ENCODE measurements at places on chromosomes 12 and 14.

- DNase-seq = no peak
Measured at GRCh38 chr12:75960086-75960910, 71.3 kb downstream of the PHLDA1 start.

GRCh38 chr14:85421186-85421877 lies 108.6 kb upstream of the FLRT2 start:
- DNase-seq = peak; percentile 52

DNA sequence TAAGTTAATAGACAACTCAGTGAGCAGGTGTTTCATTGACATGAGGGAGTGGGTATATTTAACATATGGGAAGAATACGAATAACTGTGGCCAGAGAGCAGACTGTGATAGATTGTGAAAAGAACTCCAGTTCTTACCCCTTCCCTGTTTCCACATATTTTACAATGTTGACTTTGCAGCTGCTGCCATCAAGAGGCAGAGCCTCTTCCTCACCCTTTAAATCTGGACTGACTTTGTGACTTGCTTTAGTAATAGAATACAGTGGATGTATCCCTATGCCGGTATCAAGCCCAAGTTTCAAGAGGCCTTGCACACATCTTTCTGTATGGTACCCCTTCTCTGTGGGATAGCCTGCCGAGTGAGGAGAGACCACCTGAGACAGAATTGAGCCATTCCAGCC lies 356.7 kb downstream of the ETNK1 start:
- no peak for DNase-seq

GRCh38 chr14:24364841-24365240 lies 3.1 kb upstream of the NFATC4 start:
- DNase-seq = no peak

- DNase-seq = peak; percentile 56
Measured at GRCh38 chr14:81303258-81303935, 82.6 kb upstream of the GTF2A1 start.

- DNase-seq = no peak
Measured at GRCh38 chr12:64883264-64884163, 59.1 kb downstream of the TBC1D30 start.

DNA sequence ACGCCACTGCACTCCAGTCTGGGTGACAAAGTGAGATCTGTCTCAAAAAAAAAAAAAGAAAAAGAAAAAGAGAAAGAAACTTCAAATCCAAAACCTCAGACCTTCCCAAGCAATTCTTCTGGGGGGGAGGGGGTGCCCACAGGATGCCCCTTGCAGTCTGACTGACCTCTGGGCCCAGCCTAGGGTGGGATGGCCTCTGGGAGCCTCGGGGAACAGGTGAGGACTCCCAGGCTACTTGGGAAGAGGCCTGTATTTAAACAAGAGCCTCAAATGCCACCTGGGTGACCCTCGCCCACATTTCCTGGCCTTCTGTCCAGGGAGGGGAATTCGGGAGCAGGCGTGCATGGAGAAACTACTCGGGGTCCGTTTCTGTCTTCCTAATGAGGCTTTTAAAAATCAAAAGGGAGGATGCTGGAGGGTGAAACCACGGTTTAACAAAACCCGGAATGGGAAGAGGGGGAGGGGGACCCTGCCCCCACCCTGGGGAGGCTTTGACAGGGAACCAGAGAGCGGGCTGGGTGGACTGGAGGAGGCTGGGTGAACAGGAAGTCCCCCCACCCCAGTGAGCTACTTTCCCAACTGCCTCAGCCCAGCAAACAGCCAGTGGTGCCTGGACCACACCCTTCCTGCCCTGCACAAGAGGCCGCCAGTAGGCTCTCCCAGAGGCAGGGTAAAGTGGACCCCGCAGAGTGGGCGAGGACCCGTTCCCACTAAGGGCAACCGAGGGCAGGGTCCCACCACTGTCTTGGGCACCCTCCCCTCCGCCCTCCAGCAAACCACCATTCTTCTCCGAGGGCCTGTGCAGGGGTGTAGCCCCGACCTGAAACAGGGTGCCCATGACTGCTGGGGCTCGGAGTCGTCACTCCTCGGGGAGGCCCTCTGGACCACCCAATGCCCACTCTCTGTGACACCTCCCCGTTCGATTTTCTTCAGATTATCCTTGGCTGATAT lies 1.5 kb upstream of the FBRSL1 start:
- DNase-seq = peak; percentile 38

- DNase-seq = no peak
Measured at GRCh38 chr12:12946686-12947355, 5.1 kb downstream of the GPRC5D start.

DNA sequence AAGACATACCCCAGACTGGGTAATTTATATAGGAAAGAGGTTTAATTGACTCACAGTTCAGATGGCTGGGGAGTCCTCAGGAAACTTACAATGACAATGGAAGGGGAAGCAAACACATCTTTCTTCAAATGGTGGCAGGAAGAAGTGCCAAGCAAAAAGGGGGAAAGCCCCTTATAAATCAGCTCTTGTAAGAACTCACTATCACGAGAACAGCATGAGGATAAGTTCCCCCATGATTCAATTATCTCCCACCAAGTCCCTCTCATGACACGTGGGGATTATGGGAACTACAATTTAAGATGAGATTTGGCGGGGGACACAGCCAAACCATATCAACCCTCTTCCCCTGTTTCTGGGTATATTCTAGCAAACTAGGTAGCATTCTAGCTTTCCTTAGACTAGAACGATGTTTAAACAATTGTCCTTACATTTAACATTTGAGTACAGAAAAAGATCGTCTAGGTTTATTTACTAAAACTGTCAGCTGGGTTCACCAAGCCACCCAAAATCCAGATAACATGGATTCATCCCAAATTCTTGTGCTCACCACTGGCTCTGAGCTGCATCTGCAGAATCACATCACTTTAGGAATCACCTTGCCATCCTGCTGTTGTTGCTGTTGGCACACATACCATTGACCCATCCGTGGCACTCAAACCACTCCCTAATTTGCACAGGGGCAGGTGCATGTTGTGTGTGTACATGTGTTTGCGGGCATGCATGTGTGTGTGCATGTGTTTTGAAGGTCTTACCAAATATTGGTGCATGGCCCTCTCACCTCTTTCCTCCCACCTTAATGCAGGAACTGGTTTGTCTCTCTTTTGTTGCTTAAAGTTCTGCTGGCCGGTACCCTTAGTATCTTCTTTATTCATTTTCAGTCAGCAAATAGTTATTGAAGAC lies 36.4 kb upstream of the VASH1 start:
- no peak for DNase-seq

DNA sequence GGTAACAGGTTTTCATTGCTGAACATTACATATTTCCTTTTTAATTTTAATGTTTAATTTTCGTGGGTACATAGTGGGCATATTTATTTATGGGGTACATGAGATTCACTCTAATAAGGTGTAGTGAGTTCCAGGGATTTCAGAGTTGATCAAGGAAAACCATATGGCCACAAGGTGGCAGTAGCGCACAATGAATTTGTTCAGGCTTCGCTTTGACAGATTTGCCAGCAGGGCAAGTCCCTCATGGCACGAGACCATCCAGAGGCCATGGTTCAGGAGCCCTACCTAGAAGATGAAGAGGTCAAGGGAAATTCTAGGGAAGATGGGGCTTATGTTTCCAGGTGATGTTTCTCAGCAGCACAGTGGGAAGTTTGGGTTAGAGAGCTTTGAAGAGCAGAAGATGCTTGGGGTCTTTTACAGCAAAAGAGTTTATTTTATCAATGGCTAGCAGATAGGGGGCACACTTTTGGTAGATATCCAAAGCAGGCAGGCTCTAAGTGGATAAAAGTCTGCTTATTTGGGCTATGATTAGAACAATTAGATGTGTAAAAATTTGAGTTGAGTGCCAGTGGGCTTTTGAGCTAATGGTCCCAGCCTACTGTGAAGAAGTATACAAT lies 1004.4 kb downstream of the AACS start:
- DNase-seq = peak; percentile 66

GRCh38 chr14:51019089-51019488 lies 74.8 kb upstream of the PYGL start:
- no peak for DNase-seq

GRCh38 chr14:102026934-102027333 lies 59.9 kb downstream of the HSP90AA1 start:
- DNase-seq = no peak

GRCh38 chr12:124099661-124100060 lies 126.6 kb downstream of the ZNF664 start:
- DNase-seq = no peak

DNA sequence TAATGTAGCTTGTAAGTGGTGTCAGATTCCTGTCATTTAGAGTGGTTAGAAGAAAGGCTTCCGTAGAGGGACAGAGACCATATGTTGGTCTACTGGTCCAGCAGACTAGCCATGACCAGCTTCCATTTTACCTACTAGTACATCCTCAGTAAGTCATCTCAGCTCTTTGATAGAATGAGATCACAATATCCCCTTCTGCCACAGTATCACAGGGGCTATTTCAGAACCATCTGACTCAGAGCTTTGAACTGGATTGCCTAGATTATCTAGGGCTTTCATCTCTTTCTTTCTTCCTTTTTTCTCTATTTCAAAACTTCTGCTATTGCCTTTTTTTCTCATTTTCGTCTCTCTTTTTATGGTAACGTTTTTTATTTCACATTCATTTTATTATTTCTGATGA lies 4.7 kb downstream of the ZDHHC17 start:
- DNase-seq = peak; percentile 46

DNA sequence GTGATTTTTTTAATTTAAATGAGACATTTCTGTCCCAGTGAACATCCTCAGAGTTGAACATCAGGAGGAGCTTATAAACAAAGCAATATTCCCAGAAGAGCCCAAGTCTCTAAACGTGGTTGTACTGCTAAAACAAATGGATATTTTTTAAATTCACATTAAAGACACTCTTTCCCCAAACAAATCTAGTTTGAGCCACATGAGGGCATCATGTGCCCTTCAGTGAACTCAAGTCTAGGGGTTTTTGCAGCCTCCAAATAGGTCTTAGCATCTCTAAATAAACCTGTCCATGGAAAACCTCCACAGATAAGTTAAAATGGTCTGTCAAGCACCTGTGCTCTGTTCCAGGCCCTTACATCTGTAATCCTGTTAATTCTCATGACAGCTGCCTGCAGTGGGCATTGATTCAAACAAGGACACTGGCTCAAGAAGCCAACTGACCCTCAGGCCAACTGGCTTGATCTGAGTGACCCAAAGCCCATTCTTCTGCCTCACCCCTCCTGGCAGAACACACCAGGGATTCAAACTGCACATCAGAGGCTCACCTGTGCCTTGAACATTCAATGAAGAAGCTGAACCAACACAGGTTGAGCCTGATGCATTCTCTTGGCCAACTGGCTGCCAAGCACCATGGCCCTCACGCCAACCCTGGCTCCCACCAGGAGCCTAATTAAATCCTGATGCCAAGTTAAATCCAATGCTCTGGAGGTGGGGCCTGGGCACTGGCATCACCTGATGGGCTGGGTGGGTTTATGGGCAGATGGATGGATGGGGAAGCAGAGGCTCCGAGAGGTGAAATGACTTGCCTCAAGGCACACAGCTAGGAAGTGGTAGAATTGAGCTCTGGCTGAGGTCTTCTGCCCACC lies 8.6 kb downstream of the ISCU start:
- peak; percentile 35 for DNase-seq

DNA sequence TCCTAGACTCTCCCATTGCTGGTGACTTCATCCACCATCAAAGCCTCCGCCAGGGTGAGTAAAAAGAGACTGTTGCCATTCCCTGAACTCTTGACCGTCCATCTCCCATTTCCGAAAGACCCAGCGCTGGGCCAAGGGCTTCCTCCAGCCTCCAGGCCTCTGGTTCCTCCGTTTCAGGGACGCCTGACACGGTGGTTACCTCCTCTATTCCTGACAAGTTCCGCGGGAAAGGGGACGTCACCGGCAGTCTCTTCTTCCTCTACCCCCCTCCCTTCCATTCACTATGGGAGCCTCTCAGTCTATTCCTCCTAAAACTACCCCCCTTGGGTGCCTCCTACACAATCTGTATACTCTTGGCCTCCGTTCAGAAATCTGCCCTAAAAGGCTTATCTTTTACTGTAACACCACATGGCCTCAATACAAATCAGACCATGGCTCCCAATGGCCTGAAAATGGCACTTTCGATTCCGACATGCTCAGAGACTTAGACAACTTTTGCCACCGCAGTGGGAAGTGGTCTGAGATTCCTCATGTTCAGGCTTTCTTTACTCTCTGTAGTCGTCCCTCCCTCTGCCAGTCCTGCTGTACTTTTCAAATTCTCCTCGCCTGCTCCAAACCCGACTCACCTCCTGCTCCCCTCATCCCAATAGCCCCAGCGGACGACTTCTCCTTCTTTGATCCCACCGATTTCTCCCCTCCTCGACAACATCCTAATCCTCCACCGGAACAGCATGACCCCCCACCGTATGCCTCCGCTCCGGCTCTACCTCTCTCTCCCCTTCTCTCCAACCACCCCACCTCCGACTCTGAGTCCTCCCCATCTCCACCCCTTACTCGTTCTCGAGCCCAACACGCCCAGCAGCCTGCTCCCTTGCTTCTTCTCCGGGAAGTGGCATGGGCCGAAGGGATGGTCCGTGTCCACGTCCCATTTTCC lies 70.4 kb downstream of the MOK start:
- no peak for DNase-seq

DNA sequence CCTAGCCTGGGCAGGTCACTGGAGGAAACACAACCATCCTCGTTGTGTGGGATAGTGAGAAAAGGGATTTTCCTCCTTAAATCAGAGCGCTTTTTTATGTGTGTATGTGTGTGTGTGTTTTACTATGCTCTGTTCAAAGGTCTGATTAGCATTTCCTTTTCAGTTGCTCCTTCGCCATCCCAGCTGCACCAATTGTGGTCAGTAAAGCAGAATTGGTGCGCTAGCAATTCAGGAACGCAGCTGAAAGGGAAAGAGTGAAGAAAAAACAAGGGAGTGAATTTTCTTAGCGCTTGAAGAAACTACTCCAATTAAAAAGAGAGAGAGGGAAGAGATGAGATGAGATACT lies 173.3 kb upstream of the PARP11 start:
- no peak for DNase-seq

DNA sequence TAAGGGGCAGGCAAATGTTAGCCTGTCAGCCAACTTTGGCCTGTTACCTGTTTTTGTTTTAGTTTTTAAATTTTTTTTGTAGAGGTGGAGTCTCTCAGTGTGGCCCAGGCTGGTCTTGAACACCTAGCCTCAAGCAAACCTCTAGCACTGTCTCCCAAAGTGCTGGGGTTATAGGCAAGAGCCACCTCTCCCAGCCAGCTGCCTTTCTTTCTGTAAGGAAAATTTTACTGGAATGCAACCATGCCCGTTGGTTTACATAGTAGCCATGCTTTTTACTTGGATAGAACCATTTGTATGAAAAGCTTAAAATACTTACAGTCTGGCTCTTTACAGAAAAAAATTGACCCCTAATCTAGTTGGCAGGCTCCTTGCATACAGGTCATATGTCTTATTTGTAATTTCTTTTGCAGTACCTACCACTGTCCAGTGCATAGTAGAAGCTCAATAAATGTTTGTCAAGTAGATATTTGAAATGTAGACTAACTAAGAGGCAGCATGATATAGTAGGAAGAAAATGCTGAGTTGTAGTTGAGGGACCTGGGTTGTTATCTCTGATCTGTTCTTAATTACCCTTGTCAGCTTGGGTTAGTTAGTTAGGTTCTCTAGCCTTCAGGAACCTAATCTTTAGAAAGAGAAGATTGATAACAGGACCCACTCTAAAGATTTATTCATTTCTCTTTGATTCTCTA lies 4.7 kb downstream of the MDM2 start:
- no peak for DNase-seq

Data from suppressor macrophage treated with lipopolysaccharide for 4 hours (primary cell).